ENCODE measurements at places on chromosomes 12 and 14. TPM values are rescaled to one million over a fixed set of nuclear protein-coding genes. Genes with fewer than 3 reads are reported as not detected.

Gene SLC38A4
- 0.27 TPM for total RNA-seq

GRCh38 chr12:120680165-120680738 is 6.7 kb upstream of the MLEC start:
- peak overlapping the region; percentile 30 for H3K27ac ChIP-seq
- no peaks in the 10 kb centered on the region for H3K36me3 ChIP-seq
- no peak overlapping the region for H3K4me3 ChIP-seq
- H3K27me3 ChIP-seq, result no peaks in the 10 kb centered on the region
- no peak for DNase-seq

DNA sequence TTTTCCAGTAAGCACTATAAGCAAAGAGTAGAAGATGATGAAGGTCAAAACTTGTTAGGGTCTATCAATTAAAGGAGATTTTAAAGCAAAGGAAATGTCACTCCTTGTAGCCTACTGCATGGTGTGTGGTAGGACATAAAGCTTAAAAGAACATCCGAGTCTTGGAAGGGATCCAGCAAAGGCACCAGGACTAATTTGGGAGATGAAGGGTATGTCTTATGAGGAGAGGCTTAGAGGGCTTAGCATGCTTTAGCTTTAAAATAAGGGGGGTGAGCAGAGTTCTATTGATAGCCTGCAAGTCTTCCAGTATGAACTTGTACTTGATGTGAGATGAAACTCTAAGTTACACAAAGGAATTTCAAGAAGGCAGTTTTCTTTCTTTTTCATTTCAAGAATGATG is 11.8 kb upstream of the MYBPC1 start:
- no peak for DNase-seq
- H3K36me3 ChIP-seq, result no peaks in the 10 kb centered on the region
- no peaks in the 10 kb centered on the region for H3K4me1 ChIP-seq
- H3K27ac ChIP-seq, result no peak overlapping the region

DNA sequence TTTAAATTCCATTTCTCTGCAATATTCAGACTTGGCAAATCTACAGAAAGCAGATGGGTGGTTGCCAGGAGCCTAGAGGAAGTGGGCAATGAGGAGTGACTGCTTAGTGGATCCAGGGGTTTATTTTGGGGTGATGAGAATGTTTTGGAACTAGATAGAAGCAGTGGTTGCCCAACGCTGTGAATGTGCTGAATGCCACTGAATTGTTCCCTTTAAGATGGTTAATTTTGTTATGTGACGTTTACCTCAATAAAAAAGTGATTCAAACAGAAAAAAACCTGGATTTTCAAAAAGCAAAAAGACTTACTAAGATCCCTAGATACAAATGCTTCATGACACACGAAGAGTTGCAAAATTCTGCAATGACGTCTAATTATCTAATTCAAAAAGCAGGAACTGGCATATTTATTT is 34.2 kb downstream of the DAO start:
- peaks cover 4% of the 10 kb centered on the region for H3K4me1 ChIP-seq
- H3K4me3 ChIP-seq, result no peak overlapping the region
- DNase-seq, result no peak
- no peaks in the 10 kb centered on the region for H3K36me3 ChIP-seq
- H3K27me3 ChIP-seq, result no peaks in the 10 kb centered on the region
- peak overlapping the region; percentile 33 for H3K27ac ChIP-seq
